ENCODE measurements at places on chromosomes 3 and 15.

GRCh38 chr15:63284335-63284734 lies 6.9 kb downstream of the APH1B start:
- no peak for DNase-seq

GRCh38 chr3:22988566-22988965 lies 214.6 kb upstream of the UBE2E2 start:
- no peak for DNase-seq

DNA sequence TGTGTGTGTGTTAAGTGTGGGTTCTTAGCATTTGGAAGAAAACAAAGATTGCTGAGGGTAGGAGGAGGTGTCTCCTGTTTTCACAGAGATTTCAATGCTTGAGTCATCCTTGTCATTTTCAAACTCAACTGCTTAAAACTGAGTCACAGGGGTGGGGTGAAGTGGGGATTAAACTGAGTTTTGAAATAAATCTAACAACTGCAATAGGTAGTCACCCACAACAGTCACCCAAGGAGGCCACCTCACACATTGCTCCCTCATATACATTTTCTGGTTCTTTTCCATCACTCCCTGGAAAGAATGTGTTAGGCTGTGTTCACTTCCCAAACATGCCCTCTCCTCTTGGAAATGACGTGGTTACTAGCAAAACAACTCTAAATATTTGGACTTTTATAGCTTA lies 187.7 kb upstream of the CMC1 start:
- peak; percentile 75 for DNase-seq

- DNase-seq, result no peak
These were observed 234.1 kb downstream of the LRRN1 start for GRCh38 chr3:4033296-4033695.

- DNase-seq, result no peak
These were observed 146.4 kb downstream of the ERC2 start for GRCh38 chr3:56321892-56322291.

DNA sequence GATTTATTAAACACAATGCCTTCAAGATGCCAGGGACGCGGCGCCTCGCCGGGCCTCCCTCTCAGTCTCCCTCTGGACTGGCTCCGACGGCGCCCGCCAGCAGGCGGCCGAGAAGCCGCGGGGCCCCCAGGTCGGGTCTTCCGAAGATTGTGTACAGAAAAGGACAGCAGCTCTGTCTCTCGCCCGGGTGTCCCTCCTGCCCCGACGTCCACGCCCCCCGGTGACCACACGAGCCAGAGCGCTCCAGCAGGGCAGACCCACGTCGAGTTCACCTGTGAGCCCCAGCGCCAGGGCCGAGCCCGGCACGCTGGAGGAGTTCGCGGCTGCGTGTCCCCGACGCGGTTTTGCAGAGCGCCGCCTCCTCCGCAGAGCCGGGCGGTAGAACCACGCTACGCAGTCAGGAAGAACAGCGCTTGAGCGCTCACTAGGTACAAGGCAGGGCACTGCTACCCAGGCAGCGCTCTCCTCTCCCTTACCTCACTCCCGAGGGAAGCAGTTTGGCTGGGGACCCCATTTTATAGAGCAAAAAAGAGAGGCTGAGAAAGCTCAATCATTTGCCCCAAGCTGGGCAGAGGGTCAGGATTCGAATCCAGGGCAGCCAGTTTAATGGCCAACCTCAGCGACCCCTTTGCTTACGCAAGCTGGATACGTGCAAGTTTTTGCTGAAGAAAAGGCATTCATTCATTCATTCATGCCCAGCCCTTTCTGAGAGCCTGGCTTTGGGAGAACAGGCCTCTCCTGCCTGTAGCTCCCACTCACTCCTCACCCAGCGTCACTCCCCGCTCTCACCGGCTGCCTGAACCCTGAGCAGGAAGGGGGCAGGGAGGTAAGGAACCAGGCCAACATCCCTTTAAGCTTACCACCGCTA lies 3.0 kb upstream of the TLE3 start:
- DNase-seq, result no peak

Data from AG08395 (cell line).